ENCODE measurements at places on chromosomes 13 and 19.
A peak's percentile ranks its signal among the peaks of the same experiment; 100 is the strongest.

DNA sequence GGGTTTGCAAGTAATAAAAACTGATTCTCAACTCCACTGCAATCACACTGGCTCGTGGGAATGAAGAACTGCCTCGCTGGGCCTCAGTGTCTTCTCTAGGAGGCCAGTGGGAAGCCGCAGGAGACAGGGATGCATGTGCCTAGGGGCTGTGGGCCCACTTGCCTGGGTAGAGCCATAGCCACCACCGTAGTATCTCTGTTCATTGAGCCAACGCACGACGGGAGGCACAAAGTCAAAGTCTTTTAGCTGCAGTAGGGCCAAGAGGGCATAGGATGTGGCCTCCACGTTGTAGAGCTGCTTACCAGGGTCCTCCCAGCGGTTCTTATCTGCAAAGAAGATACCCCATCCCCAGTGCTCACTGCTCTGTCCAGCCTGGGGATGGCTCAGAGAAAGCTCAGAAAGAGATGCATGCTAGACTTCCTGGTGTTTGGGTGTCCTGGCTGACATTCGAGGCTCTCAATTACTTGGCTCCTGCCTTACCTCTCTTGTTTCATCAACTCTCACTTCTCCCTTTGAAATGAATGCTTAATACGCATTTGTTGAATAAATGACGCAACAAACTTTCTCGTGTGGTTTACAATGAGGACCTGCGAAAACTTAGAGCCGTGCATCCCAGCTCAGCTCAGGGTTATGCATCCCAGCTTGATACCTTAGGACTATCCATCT, 16.1 kb upstream of the TNFSF14 start:
- DNase-seq, result peak; percentile 18

DNA sequence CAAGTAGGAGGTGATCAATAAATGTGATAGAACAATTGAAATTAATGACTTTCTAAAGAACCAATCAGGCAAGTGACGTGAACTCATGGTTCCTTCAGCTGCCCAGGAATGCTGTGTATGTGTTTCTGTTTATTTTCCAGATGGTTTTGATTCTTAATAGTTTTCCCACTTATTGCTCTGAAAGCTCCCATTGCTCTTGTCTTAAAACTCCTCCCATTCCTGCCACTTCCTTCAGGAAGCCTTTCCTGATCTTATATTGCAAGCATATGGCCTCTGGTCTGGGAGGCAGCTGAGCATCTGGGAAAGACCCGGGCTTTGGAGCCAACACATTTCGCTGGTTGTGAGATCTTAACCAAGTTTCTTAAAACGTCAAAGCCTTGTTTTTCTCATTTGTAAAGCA, 17.1 kb upstream of the LATS2 start:
- no peak for DNase-seq

GRCh38 chr13:30867089-30867669, 38.9 kb upstream of the MEDAG start:
- DNase-seq, result no peak

- DNase-seq, result no peak
Observed at GRCh38 chr13:93603043-93603442, 376.4 kb downstream of the GPC6 start.

- DNase-seq, result no peak
Observed at GRCh38 chr13:108195146-108195545, 20.2 kb downstream of the LIG4 start.

DNA sequence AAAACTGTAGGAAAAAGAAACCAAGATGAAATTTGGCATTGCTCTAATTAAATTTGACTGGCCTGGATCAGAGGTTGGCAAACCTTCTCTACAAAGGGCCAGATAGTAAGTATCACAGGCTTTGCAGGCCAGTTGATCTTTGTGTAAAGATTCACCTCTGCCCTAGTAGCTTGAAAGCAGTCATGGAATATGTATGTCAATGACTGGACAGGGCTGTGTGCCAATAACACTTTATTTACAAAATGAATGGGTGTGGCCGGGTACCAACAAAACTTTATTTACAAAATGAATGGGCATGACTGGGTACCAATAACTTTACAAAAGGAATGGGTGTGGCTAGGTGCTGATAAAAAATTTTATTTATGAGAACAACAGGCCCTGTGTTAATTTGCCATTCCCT, 20.0 kb downstream of the SIN3B start:
- no peak for DNase-seq

- peak; percentile 33 for DNase-seq
Observed at GRCh38 chr19:584240-585001, 5.3 kb upstream of the HCN2 start.

GRCh38 chr19:10936661-10937084, 8.1 kb downstream of the TIMM29 start:
- DNase-seq, result peak; percentile 53

- peak; percentile 45 for DNase-seq
Observed at GRCh38 chr19:8473648-8474476, 28.6 kb downstream of the PRAM1 start.

DNA sequence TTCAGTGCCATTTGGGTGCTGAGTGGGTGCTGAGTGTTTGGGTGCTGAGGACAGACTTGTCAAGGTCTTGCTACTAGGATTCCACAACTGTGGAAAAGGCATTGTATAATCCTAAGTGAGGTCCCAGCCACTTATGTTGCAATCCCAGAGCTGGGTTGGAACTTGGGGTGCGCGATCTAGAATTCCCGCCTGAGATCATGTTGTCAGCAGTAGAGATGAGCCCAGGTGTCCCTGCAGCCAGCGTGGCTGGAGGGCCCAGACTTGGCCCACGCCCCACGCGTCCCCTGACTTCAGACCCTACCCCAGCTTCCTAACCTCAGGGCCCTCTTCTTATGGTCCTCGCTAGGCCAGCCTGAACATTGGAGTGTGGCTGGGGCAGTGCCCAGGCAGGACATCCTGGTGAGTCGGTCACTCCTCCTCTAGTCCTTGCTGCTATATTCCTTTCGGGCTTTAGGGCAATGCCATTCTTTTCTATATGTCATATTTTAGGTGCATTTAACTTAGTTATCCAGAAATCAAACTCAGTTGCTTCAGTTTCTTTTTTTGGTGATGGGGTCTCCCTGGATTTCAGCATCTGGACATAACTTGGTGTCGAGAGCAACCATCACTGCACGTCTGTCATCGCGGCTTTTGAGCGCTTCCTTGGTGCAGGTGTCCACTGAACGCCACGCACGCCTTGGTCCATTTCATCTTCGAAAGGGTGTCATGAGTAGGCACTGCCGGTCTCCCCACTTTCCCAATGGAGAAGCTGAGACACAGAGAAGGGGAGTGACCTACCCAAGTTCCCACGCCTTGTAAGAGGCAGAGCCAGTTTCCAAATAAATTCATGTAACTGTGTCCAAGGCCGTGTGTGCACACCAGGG, 46.4 kb upstream of the F7 start:
- no peak for DNase-seq

DNA sequence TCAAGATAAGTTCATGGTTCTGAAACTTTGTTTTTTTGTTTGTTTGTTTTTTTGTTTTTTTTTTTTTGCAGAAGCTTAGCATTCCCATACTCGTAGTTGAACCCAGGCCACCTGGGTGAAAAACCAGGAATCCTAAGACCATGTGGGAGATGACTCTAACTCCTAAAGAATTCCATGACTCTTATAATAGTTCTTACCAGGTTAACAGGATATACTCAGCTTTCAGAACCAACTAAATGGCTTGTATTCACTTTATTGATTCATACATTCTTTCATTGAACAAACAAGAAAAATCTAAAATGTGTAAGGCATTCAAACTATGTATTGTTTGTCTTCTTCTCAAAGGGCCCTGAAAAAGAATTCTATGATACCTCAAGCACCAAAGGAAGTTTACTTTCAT, 40.5 kb upstream of the KLF5 start:
- DNase-seq, result no peak

DNA sequence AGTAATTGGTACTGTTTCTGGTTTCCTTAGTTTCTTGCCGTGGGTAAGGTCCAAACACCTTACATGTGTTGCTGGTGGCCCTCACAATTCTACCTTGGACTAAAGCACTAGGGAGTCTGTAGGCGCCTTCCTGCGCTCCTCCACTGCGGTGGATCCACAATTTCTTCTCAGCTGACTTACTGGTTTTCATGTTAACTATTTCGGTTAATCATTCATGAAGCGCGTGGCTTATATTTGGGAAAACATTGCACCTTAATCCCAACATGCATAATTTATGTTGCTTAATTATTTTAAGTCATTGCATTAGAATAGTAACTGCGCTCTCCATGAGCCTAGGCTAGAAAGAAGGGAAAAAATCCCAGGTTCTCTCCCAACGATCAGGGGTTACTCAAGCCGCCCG, 37.7 kb downstream of the ARHGEF7 start:
- DNase-seq, result no peak

DNA sequence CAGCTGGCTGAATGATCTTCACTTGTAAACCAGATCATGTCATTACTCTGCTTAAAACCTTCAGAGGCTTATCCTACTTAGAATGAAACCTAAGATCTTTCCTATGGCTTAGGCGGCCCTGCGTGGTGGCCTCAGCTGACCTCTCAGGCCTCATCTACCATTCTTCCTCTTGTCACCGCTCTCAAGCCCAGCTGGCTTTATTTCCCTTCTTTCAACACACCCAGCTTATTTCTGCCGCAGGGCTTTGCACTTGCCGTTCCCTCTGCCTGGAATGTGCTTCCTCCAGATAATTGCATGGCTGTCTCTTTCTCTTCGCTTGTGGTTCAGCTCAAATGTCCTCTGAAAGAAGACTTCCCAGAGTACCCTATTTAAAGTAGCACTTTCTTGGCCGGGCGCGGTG, 3.6 kb upstream of the ASF1B start:
- no peak for DNase-seq

DNA sequence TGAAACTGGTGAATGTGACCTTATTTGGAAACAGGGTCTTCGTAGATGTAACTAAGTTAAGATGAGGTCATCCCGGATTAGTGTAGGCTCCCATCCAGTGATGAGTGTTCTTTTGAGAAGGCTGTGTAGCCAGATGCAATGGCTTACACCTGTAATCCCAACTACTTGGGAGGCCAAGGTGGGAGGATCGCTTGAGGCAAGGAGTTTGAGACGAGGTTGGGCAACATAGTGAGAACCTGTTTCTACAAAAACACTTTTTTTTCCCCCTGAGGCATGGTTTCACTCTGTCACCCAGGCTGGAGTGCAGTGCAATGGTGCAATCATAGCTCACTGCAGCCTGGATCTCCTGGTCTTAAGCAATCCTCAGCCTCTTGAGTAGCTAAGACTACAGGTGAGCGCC, 36.4 kb downstream of the FBN3 start:
- DNase-seq, result no peak

DNA sequence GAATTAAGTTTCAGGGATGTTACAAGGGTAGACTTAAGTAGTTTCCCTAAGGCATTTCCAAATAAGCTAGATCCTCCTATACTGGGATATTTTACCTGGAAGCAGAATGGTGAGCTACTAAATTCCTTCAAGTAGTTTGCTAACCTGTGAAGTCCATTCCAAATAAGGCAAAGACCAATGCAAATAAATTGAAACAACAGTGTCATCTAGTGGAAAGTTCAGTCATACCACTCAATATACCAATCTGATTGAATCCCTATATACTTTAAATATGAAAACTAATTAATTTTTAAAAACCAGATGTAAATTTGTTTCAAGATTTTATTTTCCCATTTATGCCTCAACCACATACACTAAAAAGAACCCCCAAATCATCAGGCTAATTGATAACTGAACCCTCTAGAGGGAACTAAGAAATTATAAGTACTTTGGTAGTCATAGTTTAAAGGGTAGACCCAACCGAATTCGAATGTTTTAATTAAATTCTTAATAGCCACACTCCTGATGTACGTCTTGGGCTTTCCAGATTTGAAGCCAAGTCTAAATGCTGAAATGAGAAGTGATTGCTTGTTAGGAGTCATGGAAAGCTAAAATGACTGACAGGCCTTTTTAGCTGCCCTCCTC, 223.7 kb downstream of the TBC1D4 start:
- no peak for DNase-seq

- DNase-seq, result no peak
Observed at GRCh38 chr13:113027566-113027965, 58.6 kb downstream of the MCF2L start.

- no peak for DNase-seq
Observed at GRCh38 chr19:18577365-18577914, 5.8 kb downstream of the UBA52 start.

DNA sequence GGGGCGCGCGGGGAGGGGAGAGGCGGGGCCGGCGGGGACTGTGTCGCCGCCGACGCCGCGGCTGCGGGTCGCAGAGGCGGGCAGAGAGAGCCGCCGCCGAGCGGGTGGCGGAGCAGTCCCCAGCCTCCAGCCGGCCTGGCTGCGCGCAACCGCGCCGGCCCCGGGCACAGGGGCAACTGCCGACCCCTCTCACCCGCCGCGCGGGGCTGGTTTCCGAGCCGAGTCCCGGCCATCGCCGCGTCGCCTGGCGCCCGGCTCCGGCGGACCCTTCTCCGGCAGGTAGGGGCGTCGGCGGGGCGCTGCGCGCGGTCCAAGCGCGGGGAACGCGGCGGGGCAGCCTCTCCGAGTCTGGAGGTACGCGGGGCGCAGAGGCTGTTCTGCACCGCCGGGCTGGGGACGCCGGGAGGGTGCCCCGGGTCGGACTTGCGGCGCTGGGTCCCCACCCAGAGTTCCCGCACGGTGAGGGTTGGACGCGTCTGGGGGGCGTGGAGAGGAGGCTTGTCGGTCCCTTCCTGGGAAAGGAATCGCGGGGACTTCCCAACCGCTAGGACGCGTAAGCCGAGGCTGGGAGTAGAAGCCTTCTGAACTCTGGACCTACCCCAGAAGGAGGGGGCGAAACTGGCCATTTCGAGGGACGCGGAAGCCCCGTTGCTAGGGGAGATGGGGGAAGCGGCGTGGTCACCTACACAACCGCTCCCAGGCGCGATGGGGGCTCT, 133.6 kb upstream of the MYO16 start:
- no peak for DNase-seq

DNA sequence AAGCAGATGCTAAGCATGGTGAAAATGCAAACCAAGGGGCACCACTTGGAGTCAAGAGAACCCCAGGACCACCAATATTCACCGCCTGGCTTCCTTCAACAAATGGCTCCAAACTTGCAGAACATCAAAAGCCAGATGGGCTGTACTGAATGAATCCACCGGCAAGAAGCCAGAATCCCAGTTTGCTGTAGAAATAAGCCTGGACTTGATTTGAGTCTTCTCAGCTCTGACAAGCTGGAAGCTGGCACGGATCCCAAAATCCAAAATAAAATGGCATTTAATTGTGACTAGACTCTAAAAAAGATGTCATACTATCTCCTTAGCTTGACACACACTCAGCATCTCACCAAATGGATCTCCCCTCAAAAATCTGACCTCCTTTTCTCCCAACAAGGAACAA, 11.9 kb downstream of the EFNB2 start:
- DNase-seq, result no peak

DNA sequence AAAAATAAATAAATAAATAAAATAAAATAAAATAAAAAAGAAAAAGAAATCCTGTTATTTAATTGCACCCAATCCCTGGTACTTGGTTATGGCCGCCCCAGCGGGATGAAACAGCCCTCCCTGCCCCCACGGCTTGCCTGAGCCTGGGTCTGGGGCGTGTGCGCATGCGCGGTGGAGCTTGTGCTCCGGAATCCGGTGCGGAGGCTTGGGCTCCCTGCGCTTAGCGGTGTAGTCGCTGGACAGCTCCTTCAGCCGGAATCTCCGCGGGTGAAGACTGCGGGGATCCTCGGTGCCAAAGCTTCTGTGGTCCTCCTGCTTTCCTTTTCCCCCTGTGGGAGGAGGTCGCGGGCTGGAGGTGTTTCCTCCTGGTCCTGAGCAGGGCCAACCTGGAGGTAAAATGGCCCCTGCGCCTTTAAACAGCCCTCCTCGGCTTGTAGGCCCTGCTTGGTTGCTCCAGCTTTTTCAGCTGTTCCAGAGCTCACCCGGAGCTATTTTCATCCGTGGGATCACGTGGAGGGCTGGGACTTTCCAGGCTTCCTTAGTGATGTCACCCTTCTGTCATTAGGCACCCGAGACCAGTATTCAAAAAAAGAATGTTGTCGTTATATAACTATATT, at the start of gene PLA2G4C:
Gene PLA2G4C (minus strand): TSS at position 468 of the 617 bp plus-strand sequence. CDS start 4,288 bp downstream, outside the sequence.
- DNase-seq, result peak; percentile 95

Measured in Peyer's patch (tissue), 4 donors.